Stimulated activated CD4-positive, alpha-beta T cell treated with anti-CD3 and anti-CD28 coated beads, TNF-alpha, amount 100 ng/mL, for 1 hour (primary cell): ENCODE measurements at places on chromosomes 7 and 10.

- no peak for DNase-seq
These were observed 10.8 kb downstream of the PIK3AP1 start for GRCh38 chr10:96709525-96709924.

GRCh38 chr10:16828114-16828568 is 10.9 kb upstream of the RSU1 start:
- DNase-seq: peak; percentile 35

DNA sequence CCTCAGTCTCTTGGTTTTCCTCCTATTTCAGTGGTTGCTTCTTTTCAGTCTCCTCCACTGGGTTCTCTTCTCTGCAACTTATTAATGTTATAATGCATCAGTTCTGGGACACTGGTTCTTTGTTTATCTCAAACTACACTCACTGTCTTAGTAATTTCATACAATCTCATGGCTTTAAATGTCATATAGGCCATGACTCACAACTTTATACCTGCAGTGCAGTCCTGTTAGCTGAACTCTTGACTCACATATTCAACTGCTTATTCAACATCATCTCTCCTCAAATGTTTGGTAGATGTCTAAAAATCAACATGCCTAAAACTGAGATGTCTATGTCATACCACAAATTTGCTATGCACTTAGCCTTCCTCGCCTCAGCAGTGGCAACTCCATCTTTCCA is 101.2 kb upstream of the PALS2 start:
- DNase-seq: no peak

GRCh38 chr10:126090443-126090842 is 194.1 kb downstream of the FANK1 start:
- no peak for DNase-seq

DNA sequence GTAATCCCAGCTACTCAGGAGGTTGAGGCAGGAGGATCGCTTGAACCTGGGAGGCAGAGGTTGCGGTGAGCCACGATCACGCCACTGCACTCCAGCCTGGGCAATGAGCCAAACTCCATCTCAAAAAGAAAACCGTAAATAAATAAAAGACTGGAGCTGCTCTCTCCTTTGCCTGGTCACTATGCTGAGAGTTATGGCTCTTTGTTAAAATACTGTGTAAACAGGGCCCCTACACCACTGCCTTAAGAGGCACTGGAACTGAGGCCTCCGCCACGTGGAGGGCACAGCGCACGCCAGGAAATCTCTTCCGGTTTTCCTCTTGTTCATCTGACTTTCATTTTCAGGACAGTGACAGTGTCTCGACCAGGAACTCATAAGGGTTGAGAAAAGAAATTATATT is 123.3 kb downstream of the PAXIP1 start:
- no peak for DNase-seq

- DNase-seq: no peak
These were observed 2.6 kb downstream of the ABCA13 start for GRCh38 chr7:48173756-48174382.

GRCh38 chr10:95097805-95098204 is 28.5 kb upstream of the CYP2C8 start:
- DNase-seq: no peak

- DNase-seq: no peak
These were observed 100.6 kb downstream of the PLXNA4 start for GRCh38 chr7:132475669-132476116.

DNA sequence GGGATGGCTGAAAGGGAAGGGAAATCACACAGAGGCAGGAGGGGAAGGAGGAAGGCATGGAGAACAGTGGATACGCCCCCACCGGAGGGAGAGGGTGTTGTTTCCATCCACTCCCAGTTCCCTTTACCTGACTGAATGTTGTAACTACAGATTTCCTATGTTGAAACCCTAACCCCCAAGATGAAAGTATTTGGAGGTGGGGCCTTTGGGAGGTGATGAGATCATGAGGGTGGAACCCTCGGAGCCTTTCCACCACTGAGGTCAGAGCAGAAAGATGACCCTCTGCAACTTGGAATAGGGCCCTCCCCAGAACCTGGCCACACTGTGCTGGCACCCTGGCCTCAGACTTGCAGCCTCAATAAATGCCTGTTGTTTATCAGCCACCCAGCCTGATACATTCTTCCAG is 48.6 kb upstream of the CNPY1 start:
- DNase-seq: no peak

GRCh38 chr7:55207436-55208125 is 157.6 kb upstream of the LANCL2 start:
- DNase-seq: no peak
